ENCODE measurements at places on chromosomes 1 and 21.

GRCh38 chr1:17710889-17711576 lies 44.1 kb upstream of the ACTL8 start:
- DNase-seq, result no peak

- DNase-seq, result no peak
Observed at GRCh38 chr1:246790364-246790763, 66.2 kb downstream of the SCCPDH start.

- no peak for DNase-seq
Observed at GRCh38 chr1:229669333-229669732, 43.3 kb downstream of the URB2 start.

DNA sequence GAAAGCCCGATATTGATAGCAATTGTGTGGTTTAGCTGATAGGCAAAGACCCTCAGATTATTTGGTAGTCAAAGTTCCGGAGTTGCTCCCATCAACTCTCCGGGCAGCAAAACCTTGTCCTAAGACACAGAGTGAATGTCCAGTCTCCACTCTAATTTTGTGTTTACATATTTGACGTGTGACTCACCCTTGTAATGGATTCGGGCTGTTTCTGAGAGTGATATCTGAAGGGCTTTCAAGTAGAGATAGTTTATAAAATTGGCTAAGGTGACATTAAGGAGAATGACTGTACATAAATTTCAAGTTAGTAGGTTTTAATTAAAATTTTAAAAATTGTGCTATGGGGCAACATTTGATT lies 154.2 kb downstream of the CNIH3 start:
- DNase-seq, result no peak

- DNase-seq, result no peak
Observed at GRCh38 chr1:17128361-17128760, 9.1 kb upstream of the PADI2 start.

GRCh38 chr1:23187637-23188036 lies 19.0 kb upstream of the LUZP1 start:
- DNase-seq, result no peak

- DNase-seq, result no peak
Observed at GRCh38 chr1:229133811-229134210, 137.1 kb upstream of the RAB4A start.

GRCh38 chr1:41674522-41674921 lies 190.0 kb upstream of the EDN2 start:
- DNase-seq, result no peak

DNA sequence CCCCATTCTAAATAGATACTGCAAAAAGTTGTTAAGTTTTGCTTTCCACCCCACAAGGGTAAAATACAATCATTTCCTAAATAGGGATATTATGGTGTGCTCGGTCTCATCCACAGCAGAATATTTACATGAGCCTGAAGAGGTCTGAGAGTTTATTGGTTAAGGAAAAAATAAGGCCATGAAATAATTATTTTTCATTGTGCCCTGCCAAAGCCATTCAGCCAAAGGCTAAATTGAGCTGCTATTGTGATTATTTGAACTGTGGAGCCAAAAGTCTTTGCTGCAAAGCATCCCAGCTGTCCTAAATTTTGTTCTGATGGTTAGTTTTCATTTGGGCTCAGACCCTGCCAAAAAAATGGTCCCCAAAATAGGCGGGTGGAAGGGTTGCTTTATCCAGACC lies 298.7 kb upstream of the ESRRG start:
- no peak for DNase-seq

DNA sequence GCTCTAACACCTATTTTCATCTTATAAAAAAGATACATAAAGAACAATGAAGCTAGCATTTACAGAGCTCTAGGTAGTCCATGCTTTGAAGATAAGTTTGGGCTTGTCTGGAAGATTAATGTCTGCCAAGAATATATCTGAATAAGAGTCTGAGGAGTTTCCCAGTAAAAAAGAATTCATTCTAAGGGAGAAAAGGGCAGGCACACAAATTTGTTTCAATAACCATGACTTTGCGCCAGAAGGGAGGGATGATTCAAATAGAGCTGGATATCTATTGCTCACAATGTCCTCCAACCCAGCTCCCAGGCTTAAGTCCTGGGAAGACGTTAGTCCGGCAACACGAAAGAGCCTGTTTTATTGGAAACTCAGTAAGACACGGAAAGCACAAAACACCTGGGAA lies 9.7 kb upstream of the TTLL7 start:
- DNase-seq, result no peak

DNA sequence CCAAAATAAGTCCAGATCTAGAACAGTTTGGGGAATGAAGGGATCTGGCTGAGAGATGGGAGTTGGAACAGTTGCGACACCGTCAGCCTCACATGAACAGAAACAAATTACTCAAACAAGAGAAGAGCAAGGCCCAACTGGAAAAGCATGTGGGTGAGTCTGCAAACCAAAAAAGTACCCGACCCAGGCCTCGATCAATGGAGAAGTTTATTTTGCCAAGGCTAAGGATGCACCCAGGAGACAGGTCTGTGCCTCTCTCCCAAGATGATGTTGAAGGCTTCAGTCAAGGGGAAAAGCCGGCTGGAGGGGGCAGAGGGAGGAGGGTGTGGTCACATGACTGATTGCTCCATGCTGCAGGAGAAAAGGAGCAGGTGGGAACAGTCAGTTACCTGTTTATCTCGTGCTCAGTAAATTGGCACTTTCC lies 42.3 kb downstream of the KRTAP10-1 start:
- DNase-seq, result no peak

- DNase-seq, result no peak
Observed at GRCh38 chr1:169361281-169361680, 6.3 kb downstream of the NME7 start.

DNA sequence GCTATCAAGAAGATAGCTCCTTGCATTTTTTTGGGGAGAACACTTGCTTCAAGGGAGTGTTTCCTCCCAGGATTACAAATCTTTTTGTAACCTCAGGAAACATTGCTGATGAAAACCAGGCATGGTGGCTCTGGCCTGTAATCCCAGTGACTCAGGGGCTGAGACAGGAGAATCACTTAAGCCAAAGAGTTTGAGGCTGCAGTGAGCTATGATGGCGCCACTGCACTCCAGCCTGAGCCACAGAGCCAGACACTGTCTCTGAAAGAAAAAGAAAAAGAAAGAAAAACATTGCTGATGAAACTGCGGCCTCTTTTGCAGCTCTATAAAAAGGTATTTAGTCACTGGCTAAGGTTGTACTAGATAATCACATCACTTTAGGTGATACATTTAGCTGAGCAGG lies 7.3 kb downstream of the RNU1-2 start:
- DNase-seq, result no peak

GRCh38 chr1:230824919-230825721 lies 43.2 kb downstream of the C1orf198 start:
- no peak for DNase-seq

GRCh38 chr1:57889676-57890320 lies 465.9 kb upstream of the DAB1 start:
- no peak for DNase-seq

DNA sequence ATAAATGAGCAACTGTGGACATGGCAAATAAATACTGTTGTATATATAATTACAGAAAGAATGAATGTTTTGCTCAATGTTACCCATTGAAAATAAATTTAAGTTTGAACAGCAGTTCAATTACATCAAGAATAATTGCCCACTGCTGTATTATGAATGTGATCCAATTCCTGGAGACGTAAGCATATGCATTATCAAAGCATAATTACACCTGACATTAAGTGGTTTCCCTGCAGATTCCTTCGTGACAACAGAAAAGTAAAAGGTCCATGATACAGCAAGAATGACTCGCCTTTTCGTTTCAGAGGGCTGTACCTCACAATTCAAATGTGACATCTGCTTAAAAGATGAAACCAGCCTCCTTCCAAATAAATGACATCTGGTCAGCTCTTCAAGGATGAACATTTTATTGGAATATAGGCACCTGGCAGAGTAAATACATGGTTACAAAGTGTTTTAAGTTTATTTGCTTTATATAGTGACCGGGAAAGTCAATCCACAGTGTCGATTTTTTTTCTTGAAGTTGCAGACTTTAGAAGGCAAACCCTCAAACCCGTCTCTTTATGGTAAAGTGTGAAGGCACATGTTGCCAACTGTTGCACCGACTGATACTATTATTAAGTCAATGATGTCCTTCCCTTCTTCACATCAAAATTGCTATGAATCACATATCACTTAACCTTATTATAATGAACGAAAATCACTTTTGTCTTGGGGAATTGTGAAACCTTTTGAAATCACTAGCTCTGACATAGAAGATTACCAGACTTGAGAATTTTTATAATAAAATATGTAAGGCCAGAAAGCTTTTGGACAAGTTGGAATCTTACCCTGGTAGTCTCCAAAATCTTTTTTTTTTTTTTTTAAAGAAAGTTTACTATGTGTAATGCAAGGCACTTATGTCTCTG lies 36.2 kb upstream of the EDEM3 start:
- DNase-seq, result no peak

DNA sequence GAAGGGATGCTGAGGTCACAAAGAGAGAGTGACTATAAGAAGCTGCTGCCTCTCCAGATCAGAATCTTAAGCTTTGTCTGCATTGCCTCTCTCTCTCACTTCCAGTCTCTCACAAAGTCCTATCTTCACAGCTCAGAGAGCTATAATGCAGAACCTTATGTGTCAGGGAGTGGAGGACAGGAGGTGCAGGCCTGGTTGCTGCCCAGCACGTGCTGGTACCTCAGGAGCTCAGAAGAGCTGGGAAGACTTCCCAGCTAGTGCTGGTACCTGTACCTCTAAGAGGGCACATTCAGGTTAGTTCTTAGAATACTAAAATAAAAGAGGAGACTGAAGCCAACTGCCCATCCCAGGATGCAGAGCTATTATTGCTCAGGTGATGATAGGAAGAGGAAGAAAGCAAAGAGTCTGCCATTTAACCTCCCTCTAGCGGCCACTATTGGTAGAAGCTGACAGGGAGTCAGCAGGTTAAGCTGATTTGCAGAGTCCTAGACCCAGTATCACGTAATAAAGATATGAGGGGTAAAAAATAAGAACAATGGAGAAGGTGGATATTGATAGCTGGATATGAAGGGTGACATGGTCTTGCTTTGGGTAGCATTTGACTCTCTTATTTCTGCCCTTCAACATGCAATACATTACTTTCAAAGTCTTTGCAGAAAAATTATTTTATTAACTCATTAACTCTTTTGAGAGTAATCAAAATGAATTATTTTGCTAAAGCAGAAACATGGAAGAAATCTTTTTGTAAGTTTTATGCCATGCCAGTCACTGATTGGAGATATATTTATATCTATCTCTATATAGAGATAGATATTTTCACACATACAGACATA lies 138.1 kb upstream of the HMCN1 start:
- no peak for DNase-seq

DNA sequence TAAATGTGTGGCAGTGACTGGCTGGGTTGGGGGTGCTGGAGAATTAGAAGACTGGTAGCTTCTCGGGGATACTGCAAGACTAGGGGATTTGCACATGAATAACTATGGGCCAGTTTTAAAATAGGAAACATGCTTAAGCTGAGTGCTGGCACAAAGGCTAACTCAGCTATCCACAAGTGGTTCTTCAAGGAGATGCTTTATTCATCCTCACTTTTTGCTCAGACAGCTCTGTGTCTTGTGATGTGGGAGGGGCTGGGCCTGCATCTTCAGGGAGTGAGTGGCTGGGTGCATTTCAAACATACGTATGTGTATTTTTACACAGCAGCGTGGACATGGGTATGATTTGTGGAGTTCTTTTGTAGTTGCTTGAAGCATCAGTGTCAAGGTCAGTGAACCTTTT lies 2.3 kb downstream of the COQ8A start:
- no peak for DNase-seq

- no peak for DNase-seq
Observed at GRCh38 chr1:62356257-62356835, 37.1 kb upstream of the KANK4 start.

- peak; percentile 68 for DNase-seq
Observed at GRCh38 chr21:45128613-45129188, 54.3 kb downstream of the ADARB1 start.

DNA sequence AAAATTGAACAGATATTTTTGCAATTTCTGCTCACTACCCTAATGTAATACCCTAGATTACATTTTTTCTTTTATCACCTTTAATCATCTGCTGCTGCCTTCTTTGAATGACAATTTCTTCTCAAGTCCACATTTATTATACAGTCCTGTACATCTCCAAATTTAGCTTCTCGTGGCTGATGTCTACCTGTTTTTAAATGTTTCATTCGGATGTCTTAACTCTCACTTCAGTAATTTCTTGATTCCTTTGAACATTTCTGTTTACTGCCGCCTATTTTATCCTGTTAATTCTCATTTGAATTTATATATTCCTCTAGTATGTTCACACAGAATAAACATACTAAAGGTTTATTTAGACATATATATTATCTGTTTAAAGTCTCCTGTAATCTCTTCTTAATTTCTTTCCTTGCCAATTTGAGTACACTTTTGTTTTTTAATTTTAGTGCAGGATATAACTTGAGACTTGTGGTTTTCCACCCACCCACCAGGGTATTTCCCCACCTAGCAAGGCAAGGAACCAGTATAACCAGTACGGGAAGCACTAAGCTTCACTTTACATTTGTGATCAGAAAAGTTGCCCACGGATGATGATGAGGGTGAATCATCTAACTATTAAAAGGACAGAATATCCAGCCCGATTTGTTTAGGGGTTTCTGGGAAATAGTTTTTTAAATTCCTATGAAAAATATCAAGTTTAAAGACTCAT lies 12.7 kb downstream of the INSL5 start:
- DNase-seq, result peak; percentile 51

GRCh38 chr1:175822580-175822979 lies 79.2 kb upstream of the TNR start:
- no peak for DNase-seq

DNA sequence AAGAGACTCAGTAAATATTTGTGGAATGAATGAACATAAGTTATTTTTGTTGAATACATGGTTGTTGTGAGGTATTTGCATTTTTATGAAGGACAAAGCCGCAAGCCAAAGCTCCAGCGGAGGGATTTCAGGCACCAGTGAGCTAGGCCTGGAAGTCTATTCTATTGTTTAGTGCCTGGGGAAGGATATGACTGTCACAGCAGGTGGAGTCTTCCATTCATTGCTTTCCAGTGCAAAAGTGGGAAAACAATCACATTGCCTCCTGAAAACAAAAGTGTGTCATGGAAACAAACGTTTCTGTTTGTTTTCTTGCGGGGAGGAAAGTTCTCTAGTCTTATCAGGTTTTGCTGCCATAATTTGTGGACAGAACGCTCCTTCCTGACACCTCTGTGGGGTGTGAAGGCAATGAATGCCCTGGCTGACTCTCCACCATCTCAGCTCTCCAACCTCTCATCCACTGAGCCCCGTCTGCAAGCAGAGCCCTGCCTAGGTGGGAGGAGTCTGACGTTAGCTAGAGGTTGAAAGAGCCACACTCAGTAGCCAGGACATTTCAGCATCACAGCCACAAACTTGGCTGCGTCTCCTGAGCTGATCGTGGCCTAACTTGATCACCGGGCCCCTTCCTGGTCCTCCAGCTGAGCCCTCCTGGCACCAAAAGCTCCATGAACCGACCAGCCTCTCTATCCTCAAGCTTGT lies 739.1 kb downstream of the MATN1 start:
- no peak for DNase-seq

Data from stimulated activated CD8-positive, alpha-beta memory T cell treated with anti-CD3 and anti-CD28 coated beads, Interleukin-15, amount 100 ng/mL, for 4 hours (primary cell).